ENCODE measurements at places on chromosomes 1 and 21. TPM values are rescaled to one million over a fixed set of nuclear protein-coding genes. Genes with fewer than 3 reads are reported as not detected.

GRCh38 chr21:44618909-44619308, 7.0 kb downstream of the KRTAP10-8 start:
- no peak for DNase-seq

- no peak for DNase-seq
Measured at GRCh38 chr1:170840371-170840770, 95.0 kb upstream of the MROH9 start.

The HEYL gene
- total RNA-seq = 1.1 TPM

DNA sequence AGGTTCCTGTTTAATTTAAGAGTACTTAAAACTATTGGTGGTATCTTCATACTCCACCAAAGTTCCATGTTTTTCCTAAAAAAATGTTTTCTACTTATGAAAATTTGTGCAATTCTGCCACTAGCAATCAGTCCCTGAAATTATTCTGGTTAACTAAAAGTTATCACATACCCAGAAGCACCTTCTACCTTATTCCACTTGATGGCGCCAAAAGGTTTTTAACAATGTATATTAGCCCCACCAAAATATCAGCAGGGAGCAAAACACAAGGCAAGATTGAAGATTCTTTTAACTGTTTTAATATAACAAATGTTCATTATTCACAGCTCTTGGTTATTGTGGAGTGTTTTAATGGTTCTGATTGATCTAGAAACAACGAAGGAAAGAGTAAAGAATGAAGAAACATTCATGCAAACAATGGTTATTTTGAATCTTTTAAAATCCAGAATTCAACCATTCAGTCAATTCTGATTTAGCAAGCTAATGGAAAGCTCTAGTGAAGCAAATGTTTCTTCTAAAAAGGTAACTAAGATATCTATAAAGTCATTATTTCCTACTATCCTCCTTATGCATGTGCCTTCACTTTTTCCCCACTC, 67.2 kb downstream of the TTLL7 start:
- peak; percentile 12 for DNase-seq

The TMPRSS2 gene
- 0.84 TPM for total RNA-seq

- no peak for DNase-seq
Measured at GRCh38 chr1:229593800-229594199, 32.1 kb downstream of the TAF5L start.

DNA sequence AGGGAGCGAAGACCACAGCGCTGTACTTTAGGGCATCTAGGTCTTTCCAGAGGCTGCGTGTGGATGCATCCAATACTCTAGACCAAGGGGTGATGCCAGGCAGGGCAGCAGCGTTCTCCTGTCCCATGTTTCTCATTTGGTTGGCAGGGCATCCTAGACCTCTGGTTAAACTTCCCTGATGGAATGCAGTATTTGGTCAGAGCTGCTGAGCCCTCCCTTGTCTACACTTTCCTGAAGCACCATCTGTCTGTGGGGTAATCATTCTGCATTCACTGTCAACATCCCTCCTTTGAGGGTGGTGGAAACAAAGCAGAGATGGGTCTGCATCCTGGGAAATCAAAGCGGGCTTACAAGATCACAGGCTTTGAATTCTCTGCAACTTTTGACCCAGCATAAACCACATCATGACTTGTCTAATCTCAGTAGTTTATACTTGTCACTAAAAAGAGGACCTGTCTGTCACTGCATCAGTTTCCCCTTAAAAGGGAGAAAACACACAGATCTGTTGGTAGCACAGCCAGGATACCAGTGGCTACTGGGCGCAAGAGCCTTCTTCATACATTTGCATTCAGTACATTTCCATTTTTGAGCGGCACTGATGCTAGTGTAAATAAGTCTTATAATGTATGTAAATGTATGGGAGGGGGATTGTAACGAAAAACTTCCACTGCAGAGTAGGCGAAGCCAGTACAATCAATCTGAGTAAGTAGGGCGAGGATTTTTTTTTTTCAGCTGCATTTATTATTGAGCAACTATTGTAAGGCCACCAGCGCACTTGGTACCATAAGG, 106.3 kb downstream of the GALNT2 start:
- DNase-seq = no peak

The REN gene
- total RNA-seq = not detected

The CDA gene
- not detected for total RNA-seq

GRCh38 chr1:58575551-58576324, 1.3 kb downstream of the TACSTD2 start:
- DNase-seq = no peak

- DNase-seq = peak; percentile 31
Measured at GRCh38 chr21:38806942-38807284, 1.2 kb downstream of the ETS2 start.

DNA sequence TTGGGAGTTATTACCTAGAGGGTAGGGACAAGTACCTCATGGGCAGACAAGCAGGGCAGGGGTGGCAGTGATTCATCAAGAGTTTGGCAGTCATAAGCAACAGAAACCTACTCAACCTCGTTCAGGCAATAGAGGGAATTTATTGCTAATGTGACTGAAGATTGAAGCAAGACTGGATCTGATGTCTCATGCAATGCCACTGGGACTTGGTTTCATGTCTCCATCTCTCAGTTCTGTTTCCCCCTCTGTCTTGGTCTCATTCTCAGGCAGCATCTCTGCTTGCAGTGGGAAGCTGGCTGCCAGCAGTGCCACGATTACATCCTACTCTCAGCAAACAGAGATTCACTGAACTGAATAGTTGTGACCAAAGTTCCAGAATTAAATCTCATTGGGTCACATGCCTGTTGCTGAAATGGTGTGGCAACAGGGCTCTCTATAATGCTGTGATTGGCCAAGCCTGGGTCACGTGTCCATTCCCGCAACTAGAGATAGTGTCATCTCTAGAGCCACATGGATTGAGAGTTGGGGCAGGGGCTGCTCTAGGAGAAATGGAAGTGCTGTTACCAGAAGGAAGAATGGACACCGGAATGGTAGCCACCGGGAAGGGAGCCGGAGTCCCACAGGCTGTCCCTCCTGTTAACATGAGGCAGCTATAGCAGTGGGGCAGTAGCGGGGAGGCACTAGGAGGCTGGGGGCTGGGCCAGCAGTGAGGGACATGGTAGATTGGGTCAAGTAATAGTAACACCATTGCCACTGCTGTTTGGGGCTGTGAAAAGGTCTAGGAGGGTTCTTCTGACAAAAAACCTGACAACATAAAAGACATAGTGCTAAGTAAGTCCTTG, 3.9 kb upstream of the CDC42 start:
- DNase-seq = no peak

GRCh38 chr1:70071601-70072000, 133.8 kb downstream of the LRRC40 start:
- DNase-seq = peak; percentile 63

DNA sequence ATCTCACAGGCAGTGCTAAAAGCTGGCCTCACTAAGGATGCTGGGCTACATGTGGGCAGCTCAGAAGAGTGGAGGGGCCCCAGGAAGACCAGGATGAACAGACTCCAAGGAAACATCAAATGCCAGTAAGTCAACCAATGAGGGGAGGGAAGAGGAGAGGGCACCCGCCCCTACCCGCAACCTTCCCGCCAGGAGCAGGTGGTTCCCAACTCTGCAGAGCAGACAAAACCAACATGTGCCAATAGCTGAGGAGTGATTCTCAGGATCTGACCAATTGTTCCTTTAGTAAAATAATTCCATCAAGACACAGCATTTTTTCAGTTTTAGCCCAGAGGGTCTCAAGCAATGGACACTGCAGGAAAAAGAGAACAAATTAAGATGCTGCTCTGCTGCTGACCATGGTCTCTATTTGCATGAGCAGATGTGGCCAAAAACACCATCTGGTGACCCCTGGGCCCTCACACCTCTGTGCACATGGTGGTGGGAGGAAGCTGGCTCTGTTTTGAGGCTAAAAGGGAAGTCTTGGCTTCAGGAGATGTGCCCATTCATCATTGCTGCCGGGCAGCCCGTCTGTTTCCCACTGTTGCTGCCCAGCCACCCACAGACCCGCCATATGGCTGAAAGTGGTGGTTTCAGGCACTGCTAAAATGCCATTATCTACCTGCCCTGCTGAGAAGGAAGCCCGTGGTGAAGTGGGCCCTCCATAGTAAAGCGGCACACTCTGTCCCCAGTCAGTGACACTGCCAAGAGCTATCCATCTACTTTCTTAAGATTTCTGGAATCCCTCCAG, 231.8 kb downstream of the KCNH1 start:
- no peak for DNase-seq

GRCh38 chr1:183872403-183872802, 67.5 kb downstream of the RGL1 start:
- DNase-seq = no peak

The ARHGAP30 gene
- 0.25 TPM for total RNA-seq

DNA sequence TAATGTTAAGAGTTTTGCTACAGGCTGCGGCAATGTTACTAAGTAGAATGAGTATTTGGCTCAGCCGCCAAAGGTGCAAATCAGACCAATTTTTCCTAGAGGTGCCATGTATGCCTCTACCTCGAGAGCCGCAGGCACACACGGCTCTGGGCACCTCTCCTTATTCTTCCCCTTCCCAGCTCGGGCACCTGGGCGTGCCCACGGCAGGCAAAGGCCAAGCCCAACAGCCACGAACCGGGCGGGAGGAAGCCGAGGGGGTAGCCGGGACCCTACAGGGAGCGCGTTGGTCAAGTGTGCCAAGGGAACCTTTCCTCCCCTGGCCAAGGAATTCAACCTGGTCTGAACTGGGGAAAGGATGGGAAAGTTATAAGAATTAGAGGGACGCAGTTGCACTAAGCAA, 31.0 kb downstream of the LRRC3 start:
- no peak for DNase-seq

- DNase-seq = no peak
Measured at GRCh38 chr21:45413922-45414321, 9.0 kb downstream of the COL18A1 start.

The ERG gene
- 0.84 TPM for total RNA-seq

The KRTAP21-2 gene
- total RNA-seq = not detected

The DCDC2B gene
- not detected for total RNA-seq

The MIA3 gene
- 63.5 TPM for total RNA-seq

The PRELP gene
- total RNA-seq = 0.07 TPM

DNA sequence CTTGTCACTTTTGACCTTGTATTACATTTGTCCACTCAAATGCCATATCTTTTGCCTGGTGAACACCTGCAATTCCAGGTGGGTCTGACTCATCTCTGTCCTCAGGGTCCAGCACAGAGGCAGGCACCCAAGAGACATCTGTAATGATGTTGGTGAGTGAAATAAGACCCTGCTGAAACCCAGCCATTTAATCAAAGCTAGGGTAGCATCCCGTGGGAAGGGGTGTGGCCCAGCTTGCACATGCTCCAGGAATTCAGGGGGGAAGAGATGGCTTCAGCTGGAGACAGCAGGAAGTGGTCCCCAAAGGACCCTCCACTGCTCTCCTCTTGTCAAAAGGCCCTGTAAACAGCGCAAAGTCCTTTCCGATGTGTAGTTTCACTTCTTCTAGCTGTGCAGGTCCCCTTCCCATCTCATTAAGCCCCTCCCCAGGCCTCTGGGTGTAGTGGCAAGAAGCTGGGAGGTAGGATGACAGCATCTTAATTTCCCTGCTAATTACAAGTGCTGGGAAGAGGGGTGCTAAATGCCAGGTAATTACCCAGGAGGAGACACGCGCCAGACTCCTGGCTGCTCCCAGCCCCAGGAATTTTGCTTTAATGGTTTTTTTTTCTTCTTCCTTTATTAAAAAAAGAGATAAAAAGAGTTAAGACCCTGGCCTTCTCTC, 54.4 kb upstream of the TRABD2B start:
- DNase-seq = no peak

The CLCA4 gene
- not detected for total RNA-seq

The LDLRAD1 gene
- total RNA-seq = not detected

- peak; percentile 61 for DNase-seq
Measured at GRCh38 chr1:207024202-207025145, 8.1 kb downstream of the C1orf116 start.

DNA sequence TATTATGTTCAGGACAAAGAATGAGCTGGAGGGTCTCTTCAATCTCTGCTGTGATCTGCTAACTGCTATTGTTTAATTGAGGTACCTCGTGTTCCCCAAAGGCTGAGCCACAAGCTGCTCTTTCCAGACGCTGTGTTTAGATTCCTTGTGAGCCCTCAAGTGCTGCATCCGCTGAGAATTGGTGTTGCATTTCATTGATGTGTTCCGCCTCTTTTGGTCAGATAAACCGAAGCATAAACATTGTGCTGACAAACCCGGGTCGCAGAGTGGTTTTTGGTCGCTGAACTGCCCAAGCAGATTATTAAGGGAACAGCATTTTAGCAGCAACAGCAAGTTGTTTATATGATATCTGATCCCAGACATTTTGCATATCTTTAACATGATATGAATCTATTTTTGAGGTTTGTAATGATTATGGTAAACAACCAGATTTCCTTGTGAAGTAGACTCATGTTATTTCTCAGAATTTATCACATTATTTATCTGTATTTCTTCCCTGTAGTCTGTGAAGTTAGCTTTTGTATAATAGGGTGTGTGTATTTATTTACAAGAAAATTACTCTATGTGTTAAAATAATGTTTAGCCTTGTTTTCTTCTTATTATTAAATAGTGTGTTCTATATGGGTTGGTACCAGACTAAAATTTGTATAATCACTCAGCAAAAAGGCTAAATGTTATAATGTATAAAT, 217.2 kb upstream of the C1orf105 start:
- DNase-seq = peak; percentile 43

The DDR2 gene
- 15.3 TPM for total RNA-seq

The PTPRF gene
- total RNA-seq = 275 TPM

GRCh38 chr1:156892190-156893047, 1.1 kb upstream of the PEAR1 start:
- peak; percentile 67 for DNase-seq

DNA sequence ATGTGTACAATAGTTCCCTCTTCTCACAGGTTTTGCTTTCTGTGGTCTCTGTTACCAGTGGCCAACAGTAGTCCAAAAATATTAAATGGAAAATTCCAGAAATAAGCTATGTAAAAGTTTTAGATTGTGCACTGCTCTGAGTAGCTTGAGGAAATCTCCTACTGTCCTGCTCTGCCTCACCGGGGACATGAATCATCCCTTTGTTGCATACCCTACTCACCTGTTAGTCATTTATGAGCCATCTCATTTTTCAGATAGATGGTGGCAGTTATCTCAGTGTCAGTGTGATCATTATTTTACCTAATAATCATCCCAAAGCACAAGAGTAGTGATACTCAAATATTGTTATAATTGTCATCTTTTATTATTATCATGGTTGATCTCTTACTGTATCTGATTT, 688.1 kb downstream of the PLA2G4A start:
- DNase-seq = no peak

The CACYBP gene
- 87.8 TPM for total RNA-seq

The TRPM2 gene
- 0.79 TPM for total RNA-seq

- no peak for DNase-seq
Measured at GRCh38 chr1:238606457-238606856, 715.7 kb upstream of the ZP4 start.

The CD160 gene
- not detected for total RNA-seq

The KCNJ9 gene
- not detected for total RNA-seq

- peak; percentile 60 for DNase-seq
Measured at GRCh38 chr1:172824209-172824608, 165.3 kb downstream of the FASLG start.

The S100B gene
- total RNA-seq = 1.0 TPM

DNA sequence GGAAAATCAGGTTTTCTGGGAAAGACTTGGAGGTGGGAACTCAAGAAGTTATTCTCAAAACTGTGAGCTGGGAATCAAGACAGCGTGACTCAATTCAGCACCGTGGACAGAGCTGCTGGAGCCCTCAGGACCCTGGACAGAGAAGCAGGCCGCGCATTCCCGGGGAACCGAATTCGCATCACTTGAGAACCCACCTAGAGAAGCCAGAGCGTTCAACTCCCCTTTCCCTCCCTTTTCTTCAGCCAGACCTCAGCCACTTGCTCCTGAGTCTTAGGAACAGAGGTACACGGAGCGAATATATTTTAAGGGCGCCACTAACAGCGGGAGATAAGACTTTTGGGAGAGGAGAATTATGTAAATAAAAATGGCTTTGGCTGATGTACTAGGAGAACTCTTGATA, 2.0 kb upstream of the LIN28A start:
- peak; percentile 46 for DNase-seq
